ENCODE measurements at places on chromosomes 4 and X.

DNA sequence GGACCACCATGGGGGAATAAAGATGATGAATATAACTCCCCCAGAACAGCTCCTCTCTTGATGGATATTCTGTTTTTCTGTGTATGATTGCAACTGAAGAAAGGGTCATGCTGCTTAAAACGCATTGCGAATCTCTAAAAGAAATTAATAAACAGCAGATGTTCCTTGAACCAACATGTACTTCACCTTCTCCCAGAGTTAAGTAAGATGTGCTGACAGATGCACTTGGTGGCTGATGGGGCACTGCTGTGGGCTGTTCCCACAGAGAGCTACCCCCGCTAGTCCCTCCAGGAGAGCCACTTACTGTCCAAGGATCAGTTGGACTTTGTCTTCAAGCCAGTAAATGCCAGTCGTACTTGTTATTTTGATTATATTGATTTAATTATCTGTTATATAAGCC is 26.3 kb upstream of the C4orf54 start:
- DNase-seq, result no peak

DNA sequence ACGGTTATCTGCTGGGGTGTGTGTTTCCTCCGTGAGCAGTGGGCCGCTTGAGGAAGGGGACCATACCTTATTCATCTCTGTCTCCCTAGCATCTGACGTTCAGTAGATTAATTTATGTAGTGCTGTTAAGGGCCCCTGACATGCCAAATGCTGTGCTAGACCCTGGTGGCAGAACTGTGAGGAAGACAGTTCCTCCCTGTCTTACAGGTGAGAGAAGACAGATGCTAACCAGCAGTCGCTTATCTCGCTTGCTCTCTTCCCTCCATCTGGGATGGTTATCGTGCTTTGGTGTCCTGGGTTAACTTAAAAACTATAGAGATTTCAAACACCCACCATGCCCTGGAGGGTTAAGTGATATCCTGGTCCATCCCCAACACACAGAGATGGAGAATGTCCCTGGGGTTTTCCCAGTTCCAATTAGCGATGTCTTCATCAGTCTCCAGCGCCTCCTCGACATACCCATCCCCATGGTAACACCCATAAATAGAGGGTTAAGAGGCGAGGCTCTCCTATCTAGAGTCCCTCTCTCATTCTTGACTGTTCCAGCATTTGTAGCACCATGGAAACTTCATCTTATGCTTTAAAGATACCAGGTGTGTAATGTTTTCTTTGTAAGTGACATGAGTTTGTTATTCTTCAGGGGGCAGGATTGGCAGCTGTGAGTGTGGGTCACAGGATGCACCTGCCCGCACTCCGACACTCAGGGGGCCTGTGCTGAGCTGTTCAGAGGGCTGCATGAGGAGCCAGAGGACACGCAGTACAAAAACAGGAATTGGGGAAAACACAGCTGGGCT is 135.2 kb downstream of the STK32B start:
- DNase-seq, result no peak

GRCh38 chrX:30715976-30716375 is 62.8 kb downstream of the GK start:
- no peak for DNase-seq

GRCh38 chr4:36399762-36400353 is 118.4 kb downstream of the DTHD1 start:
- DNase-seq, result no peak

GRCh38 chr4:169900241-169900845 is 125.9 kb downstream of the MFAP3L start:
- DNase-seq, result no peak

- DNase-seq, result no peak
Observed at GRCh38 chr4:10120943-10121567, 4.5 kb upstream of the WDR1 start.

DNA sequence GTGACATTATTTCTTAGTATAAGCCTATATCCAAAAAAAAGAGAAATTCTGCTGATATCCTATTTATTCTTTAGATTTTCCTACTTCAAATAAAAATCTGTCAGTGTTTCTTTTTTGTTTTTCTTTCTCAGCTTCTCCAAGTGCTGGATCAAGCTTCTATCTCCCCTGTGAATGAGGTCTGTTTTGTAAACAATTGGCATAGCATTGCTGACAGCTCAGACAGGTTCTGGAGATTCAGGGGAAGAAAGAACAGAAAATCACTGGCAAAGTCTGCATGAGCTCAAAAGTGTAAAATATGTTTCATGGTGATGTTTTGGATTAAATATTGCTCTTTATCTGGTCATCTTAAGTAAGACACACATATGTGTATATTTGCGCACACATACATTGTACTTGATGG is 492.0 kb upstream of the IGFBP7 start:
- DNase-seq, result no peak

DNA sequence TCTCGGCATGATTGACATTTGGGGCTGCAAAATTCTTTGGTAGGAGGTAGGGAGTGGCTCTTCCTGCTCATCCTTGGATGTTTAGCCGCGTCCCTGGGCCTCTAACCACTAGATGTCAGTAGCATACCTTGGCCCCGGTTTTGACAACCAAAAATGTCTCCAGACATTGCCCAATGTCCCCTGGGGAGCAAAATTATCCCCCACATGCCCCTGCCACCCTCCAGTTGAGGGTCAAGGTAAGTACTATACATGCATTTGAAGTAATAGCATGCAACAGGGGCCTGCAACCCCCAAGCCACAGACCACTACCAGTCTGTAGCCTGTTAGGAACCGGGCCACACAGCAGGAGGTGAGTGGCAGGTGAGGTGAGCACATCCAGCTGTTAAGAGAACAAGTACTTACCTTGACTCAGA is 17.6 kb upstream of the KIAA1210 start:
- DNase-seq, result no peak

GRCh38 chr4:43993196-43993902 is 455.3 kb downstream of the KCTD8 start:
- no peak for DNase-seq

DNA sequence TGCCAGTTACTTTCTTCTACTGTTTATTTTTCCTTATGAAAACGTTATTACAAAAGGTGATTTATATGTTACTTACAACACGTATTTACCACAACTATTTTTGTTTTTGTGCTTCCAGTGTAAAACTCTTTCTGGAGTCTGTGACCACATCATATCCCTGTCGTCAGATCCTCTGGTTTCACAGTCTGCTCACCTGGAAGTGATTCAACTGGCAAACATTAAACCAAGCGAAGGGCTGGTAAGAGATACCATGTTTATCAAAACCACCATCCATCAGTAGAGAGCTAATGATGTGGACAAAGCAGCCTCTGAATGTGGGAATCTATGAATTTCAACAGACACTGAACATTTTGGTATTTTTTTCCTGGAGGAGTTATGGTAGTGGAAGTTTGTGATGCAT is 116.1 kb downstream of the CNKSR2 start:
- DNase-seq, result no peak

DNA sequence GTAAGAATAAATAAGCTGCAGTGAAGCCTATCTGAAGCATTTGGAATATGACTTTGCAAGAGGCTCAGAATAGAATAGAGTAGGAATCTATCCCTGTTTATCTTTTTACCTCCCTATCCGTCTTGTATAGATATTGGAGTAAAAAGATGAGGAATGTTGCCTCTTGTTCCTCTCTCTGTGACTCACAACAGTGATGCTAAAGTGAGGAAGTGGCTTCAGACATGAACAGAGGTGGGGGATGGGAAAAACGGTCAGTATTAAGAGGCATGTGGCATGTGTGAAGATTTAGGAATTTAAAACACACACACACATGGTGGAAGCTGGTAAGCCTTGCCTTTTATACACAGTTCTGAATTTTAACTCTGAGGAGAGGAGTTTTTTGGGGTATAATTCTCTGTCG is 3.8 kb upstream of the DCAF4L1 start:
- no peak for DNase-seq

- DNase-seq, result no peak
Observed at GRCh38 chr4:84530454-84530853, 31.4 kb upstream of the NKX6-1 start.

DNA sequence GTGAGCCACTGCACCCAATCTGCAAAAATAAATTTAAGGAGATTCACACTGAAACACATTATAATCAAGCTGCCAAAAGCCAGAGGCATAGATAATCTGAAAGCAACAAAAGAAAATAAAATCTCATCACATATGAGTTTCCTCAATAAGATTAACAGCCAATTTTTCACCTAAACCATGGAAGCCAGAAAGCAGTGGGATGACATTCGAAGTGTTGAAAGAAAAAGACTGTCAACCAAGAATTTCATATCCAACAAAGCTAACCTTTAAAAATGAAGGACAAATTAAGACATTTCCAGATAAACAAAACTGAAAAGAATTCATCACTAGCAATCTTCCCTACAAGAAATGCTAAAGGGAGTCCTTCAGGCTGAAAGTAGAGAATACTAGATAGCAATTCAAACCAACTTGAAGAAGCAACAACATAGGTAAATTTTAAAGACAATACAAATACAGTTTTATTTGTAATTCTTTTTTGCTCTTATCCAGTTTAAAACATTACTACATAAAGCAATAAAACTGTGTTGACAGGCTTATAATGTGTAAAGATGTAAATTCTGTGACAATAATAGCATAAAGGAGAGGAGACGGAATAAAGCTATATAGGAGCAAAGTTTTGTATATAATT is 23.1 kb upstream of the KLHL8 start:
- DNase-seq, result no peak

DNA sequence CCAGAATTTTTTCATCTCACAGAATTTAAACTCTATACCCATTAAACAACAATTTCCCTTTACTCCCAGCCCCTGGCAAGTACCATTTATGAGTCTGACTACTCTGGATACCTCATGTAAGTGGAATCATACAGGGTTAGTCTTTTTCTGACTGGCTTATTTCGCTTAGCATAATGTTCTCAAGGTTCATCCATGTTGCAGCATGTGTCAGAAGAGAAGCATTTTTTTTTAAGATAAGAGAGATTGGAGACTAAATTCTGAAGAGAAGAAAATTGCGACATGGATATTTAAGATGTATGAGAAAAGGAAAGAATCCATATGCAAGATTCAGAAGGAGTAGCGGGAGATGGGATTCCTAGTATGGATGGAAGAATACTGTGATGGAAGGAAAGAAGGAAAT is 11.3 kb upstream of the SLC9B1 start:
- no peak for DNase-seq

DNA sequence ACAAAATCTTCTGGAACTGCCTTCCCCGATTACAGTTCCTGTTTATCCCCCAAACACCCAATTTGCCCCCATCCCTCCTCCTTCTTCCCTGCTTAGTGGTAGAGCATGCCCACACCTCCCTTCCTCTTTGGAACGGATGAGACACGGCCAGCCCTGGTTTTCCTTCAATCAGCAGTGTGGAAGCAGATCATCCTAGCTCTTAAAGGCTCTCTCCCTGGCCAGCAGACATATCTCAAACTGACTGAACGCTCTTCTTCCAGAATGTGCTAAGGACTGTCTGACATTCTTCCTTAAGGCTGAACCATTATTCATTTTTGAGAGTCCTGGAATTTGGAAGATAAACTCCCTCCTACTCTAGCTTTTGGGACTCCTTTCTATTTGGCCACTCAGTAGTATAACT is 161.1 kb downstream of the TRIML1 start:
- no peak for DNase-seq

- DNase-seq, result peak; percentile 25
Observed at GRCh38 chr4:17511509-17511949, 361 bp downstream of the QDPR start.

DNA sequence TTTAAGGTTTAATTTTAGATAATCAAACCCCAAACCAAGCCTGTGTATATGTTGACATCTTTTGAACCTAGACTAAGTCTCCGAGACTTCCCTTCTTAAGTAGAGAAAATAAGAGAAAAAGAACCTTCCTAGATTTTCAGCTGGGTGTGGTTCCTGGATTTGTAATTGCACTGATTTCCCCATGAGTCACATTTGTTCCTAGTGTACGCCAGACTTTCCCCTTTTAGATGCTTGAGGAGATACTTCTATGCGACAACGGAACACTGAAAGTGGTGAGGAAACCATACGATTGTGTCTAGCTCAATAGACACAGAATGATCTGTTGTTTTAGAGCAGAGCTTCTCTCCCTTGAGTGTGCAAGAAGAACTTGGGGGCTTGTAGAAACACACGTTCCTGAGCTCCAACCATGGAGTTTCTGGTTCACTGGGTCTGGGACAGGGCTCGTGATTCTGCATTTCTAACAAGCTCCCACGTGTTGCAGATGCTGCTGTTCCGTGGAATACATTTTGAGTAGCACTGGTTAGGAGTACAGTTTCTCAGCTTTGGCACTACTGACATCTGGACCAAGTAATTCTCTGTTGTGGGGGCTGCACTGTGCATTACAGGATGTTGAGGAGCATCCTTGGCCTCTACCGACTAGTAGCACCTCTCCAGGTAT is 87.1 kb downstream of the AMELX start:
- no peak for DNase-seq

- no peak for DNase-seq
Observed at GRCh38 chrX:94695910-94696309, 1021.9 kb downstream of the FAM133A start.

DNA sequence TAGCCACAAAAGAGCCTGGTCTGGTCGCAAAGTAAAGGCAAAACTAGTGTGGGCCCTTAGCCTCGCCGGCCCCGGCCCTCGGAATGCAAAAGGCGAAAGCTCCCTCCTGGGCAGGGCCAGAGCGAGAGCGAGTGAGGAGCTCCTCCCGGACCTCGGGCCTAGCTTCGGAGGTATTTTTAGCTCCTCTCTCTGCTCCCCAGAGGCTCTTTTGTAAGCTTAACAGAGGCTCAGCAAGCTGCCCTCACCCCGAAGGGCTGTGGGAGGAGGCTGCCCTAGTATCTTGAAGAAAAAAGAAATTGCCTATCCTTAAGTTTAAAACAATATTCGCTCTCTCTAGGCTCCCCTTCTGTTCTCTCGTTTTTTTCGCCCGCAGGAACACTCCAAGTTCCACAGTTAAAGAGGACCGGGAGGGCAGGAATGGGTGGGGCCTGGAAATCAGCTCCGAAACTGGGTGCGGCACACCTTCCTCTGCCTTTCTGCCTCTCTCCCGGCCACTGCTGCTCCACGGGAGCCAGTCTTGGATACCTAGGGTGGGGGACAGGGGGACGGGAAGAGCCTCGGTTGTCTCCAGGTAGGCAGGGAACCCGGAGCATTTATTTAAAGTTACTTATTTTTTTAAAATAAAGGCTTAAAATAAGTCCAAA is 12.1 kb downstream of the HAND2 start:
- no peak for DNase-seq

DNA sequence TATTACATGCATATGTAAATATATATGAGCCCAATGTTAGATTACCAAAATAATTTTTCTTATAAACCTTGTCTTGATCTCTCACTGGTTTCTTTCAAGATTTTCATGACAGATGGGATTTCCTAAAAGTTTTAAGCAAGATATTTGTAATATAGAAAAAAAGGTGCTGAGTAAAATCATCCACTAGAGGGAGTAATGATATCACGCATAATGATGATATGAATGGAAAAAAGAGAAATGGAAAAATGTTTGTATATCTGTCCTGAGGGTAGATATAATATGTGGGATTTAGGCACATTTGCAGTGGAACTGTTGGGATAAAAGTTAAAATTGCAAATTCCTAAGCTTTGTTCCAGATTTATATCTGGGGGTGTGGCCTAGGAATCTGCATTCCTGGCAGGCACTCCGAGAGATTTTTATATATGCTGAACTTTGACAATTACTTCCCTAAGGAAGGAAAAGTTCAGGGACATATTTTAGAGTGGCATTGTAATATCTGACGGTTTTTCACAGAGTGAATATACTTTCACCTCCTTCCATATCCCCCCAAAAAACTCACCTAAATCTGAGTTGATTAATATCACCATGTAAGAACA is 60.5 kb downstream of the TMA16 start:
- DNase-seq, result no peak
